Fibroblast of pulmonary artery (primary cell): ENCODE measurements at places on chromosomes 6 and 20.

DNA sequence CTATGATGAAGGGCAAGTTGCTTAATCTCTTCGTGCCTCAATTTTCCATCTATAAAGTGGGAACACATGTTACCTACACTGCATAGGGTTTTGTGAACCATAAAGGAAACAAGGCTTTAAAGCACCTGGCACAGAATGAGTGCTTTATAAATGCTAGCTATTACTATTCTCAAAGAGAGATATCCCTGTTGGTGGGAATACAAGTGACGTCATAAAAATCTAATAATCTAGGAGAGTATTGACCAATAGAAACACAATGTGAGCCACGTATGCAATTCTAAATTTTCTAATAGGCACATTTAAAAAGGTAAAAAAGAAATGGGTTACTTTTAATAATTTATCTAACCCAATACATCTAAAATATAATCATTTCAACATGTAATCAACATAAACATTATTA lies 316.4 kb downstream of the PTPRT start:
- no peak for DNase-seq

GRCh38 chr20:19887556-19888268 lies 129.4 kb upstream of the NAA20 start:
- DNase-seq, result no peak

DNA sequence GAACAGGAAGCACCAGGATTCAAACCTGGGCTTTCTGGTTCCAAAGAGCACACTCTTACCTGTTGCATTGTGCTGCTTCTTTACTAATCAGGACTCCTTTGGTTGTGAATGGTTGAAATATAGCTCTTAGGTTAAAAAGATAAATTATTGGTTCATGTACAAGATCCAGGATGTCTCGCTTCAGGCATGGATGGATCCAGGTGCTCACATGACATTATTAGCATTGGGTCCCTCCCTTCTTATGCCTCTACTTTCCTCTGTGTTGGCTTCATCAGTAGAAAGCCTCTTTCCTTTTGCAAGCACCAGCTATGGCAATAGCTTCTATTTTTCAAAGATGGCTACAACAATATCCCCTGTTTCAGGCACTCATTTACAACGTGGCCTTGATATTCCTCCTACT lies 217.7 kb upstream of the SULF2 start:
- no peak for DNase-seq

DNA sequence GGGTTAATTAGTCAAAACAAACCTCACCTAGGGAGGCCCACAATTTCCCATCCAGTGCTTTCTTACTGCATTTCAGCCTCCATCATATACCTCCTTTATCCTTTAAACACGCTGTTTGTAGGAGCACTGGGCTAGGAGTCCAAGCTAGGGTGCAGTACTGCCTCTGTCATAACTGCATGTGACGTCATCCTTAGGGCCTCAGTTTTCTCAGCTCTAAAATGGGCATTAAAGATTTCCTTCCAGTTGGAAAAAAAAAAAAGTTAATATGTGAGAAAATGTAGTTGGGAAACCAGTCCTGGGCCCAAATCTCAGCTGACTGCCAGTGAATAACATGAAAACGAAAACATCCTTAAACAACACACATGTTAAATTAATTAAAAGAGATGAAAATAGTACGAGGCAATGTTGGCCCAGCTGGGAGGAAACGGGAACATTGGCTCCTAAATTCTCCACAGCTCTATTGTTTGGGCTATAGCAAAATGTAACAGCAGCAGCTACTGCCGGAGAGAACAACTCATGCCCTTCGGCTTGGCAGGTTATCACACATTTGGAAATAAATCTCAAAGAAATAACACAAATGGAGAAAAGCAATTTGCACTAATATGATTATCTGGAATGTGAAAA lies 79.9 kb upstream of the CCDC167 start:
- DNase-seq, result no peak

DNA sequence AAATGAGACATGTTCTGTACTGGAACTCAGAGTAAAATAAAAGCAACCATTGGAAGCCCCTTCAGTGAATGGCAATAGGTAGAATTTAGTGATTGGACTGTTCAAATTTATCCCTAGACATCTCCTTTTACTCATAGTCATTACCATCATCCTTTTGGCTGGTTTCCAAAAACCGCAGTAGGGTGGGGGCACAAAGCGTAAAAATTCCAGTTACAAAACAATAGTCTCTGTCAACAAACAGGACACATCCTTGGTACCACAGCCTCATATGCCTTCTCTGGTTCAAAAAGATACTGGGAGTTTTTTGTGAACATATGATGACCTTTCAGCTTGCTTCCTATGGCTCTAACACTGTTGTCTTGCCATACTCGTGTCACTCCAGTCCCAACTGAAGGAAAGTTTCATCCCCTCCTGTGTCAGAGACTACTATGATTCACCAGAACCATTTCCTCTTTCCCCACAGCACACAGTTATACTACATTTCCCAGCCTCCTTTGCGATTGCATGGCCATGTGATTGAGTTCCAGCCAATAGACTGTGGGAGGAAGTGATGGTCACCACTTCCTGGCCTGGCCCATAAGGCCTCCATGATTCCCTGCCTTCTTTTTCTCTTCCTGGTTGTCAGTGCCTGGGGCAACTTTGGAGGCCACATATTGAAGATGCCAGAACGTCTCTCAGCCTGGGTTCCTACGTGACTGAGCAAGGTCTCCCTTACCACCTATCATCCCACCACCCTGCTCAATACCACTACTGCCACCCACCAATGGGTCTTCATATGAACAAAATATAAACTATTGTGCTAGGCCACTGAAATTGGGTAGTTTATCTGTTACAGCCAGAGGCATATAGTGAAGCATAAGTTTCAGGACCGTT lies 162.4 kb downstream of the ID4 start:
- DNase-seq, result peak; percentile 2

- DNase-seq, result no peak
These were observed 61.0 kb downstream of the LYRM4 start for GRCh38 chr6:5199702-5200101.

- DNase-seq, result no peak
These were observed 15.4 kb downstream of the FKBP1A start for GRCh38 chr20:1377341-1377871.

DNA sequence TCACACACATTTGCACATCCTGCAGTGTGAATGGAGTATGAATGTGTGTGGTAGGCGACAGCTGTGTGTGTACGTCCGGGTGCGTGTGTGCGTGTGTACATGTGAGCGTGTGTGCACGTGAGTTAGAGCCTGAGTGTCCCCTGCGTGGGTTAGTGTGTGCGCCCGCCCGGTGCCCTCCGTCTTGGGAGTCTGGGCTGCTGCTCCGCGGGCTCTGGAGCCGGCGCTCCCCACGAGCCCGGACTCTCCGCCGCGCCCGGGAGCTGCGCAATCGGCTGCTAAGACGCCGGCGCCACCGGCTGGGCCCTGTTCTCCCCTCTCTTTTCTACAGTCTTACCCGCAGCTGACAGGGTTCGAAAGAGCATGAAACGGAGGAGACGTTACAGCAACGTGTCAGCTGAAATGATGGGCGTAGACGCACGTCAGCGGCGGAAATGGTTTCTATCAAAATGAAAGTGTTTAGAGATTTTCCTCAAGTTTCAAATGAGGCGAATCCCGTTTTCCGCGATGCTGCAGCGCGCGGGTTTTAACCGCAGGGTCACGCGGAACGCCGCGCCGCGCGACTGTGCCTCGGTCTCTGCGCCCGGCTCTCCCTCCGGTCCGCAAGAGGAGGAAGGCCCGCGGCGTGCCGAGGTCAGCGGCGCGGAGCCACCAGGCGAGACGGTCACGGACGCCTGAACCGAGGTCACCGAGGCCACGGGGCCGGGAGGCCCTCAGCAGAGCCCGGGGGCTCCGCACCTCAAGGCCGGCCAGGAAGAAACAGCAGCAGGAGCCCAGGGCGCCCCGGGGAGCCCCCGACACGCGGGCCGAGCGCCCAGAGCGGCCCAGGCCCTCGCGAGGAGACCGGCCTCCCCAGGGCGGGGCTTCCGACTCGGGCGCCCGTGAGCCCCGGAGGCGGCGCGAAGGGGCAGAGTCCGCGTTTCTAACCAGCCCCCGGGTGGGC lies 95.3 kb upstream of the BHLHE23 start:
- DNase-seq, result peak; percentile 55
